ENCODE measurements at places on chromosomes 11 and 22. TPM values are rescaled to one million over a fixed set of nuclear protein-coding genes. Genes with fewer than 3 reads are reported as not detected.

- DNase-seq = no peak
Observed at GRCh38 chr11:130037881-130038585, 31.7 kb upstream of the APLP2 start.

GRCh38 chr11:59212744-59213631 lies at the start of gene MPEG1:
Gene MPEG1, minus strand, starts transcription at chr11:59212927. Its CDS starts 62 bp downstream, at chr11:59212865.
- no peak for DNase-seq

DNA sequence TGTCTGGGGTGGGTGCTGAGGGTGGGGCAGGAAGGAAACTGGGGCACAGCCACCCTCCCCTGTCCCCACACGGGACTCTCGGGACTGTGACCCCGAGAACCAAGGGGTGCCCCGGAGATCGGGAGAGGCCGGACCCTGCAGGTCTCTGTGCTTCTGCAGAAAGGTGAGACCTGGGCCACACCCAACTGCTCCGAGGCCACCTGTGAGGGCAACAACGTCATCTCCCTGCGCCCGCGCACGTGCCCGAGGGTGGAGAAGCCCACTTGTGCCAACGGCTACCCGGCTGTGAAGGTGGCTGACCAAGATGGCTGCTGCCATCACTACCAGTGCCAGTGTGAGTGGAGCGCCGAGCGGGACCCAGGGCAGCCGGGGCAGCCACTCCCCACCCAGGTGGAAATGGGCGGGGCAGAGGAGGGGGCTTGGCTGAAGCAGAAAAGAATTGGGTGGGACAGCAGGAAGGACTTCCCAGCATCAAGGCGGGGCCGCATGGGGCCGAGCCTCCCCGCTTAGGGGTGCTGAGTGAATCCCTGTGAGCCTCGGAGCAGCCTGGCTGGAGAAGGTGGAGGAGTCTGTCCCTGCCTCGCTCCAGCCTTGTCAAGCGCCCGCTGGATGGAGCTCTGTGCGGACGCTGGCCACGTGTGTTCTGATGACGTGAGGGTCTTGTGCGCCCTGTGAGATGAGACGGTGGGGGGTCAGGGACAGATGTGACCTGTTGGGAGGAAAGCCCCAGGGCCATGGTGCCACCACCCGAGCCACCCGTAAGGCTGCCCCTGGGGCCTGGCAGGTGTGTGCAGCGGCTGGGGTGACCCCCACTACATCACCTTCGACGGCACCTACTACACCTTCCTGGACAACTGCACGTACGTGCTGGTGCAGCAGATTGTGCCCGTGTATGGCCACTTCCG lies 29.3 kb upstream of the MUC5B start:
- DNase-seq = no peak

- no peak for DNase-seq
Observed at GRCh38 chr11:112394304-112394703, 133.6 kb upstream of the PLET1 start.

DNA sequence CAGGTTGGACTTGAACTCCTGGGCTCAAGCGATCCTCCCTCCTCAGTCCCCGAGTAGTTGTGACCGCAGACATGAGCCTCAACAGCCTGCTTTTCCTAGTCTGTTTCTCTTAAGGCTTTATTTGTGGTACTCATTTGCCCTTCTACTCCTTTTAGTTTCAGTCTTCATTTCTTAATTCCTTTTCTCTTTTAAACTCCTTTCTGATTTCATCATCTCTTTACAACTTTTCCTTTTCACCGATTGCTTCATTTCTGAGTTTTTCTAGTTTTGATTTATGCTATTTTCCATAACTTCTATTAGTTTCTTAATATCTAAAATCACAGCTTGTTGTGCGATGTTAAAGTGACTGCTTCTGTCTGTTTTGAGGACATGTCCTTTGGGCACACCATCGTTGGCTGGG lies 17.3 kb upstream of the MRGPRF start:
- DNase-seq = no peak

GRCh38 chr11:44310463-44311272 lies 729 bp upstream of the ALX4 start:
- DNase-seq = peak; percentile 21

DNA sequence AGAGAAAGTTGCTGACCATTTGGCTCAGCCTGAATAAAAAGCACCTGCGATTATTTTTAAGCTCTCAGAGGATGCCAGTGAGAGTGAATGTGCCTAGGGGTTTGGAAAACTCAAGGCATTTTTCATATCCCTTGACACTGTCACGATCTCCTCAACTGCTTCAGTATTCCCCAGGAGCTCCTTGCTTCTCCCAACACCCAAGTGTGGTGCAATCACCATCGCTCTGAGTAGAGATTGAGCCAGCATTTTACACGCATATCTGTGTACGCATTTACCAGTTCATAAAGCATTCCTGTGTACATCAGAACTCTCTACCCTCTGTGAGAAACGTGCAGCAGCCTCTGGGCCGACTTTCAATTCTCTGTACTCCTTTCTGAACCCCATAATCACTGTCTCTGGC lies 1.3 kb downstream of the SRRD start:
- no peak for DNase-seq

- no peak for DNase-seq
Observed at GRCh38 chr22:30890686-30891442, 77.7 kb downstream of the MORC2 start.

DNA sequence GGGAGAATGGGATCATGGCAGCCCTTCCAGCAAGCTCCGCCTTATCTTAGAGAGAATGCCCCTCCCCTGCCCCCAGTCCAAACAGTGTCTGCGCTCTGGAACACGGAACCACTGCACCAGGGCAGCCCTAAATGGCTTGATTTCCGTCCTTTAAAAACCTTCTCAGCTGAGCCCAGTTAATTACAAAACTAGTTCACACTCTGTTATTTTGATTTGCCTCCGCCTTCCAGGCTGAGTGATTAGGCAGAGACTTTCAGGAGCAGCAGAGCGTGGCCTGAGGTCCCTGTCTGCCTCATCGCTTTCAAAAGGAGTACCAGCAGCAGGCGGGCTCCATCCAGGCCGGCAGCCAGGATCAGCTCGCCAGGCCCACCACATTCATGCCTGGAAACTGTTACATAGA lies 313.0 kb downstream of the BRD1 start:
- DNase-seq = peak; percentile 56

GRCh38 chr22:46288846-46289243 lies 7.8 kb upstream of the GTSE1 start:
- no peak for DNase-seq

- no peak for DNase-seq
Observed at GRCh38 chr11:1084561-1085439, 10.1 kb downstream of the MUC2 start.

- DNase-seq = peak; percentile 13
Observed at GRCh38 chr22:44723801-44724200, 21.8 kb downstream of the PRR5 start.

DNA sequence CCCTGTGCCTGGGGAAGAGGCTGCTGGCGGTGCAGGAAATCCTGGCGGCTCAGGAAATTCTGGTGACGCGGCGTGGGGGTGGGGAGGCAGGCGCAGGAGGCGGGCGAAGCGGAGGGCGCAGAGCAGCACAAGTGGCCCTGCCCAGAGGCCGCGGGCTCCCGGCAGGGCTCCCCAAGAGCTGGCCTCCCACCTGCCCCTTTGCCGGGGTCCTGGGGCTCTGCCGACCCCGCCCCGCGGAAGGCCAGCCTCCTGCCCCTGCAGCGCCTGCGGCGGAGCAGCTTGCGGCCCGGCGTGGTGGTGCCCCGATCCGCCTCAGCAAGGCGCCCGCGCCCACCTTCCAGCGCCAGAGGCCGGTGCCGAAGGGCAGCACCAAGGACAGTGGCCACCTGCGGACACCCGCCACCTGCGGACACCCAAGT lies 100.2 kb upstream of the OR4C13 start:
- DNase-seq = no peak

GRCh38 chr11:97607291-97608000 lies 1217.6 kb downstream of the JRKL start:
- no peak for DNase-seq

DNA sequence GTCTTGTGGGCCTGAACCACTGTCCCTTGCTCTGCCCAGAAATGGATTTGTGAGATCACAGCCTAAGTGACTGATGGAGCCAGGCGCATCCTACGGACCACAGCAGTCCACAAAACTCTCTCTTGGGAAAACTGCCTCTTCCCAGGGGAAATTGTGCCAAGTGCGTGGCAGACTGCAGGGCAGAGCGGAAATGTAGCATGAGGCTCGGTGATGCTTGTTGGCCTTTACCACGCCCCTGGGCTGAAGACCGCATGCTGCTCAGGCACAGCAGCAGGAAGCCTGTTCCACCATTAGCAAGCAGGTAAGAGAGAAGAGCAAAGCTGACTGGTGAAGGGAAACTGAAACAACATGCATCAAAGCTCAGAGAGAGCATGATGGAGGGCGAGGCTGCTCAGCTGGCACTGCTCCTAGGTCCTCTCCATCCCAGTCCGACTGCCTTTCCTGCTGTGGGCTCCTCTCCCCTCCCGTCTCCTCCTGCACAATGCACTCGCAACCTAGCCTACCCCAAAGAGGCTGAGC lies 26.5 kb upstream of the SCARF2 start:
- DNase-seq = no peak

GRCh38 chr11:72217841-72218240 lies 1.2 kb downstream of the FOLR2 start:
- no peak for DNase-seq

GRCh38 chr11:11422411-11423128 lies 69.5 kb upstream of the CSNK2A3 start:
- DNase-seq = peak; percentile 64

DNA sequence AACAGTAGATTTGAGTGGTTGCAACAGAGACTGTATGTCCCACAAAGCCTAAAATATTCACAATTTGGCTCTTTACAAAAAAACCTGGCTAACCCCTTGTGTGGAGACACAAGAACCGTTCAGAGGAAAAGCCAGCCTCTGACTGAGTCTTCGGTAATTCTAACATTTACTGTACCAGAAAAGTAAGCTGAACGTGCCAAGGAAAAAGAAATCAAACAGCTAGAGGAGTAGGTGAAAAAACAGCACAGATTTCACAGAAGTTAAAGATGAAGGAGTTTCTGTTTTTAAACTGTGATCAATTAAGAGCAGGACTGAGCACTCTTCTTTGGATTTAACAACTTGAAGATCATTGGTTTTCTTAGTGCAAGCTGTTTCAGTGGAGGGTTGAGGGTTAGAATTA lies 424.7 kb upstream of the KIRREL3 start:
- DNase-seq = no peak

GRCh38 chr22:17732251-17732854 lies 41.9 kb downstream of the BID start:
- no peak for DNase-seq

DNA sequence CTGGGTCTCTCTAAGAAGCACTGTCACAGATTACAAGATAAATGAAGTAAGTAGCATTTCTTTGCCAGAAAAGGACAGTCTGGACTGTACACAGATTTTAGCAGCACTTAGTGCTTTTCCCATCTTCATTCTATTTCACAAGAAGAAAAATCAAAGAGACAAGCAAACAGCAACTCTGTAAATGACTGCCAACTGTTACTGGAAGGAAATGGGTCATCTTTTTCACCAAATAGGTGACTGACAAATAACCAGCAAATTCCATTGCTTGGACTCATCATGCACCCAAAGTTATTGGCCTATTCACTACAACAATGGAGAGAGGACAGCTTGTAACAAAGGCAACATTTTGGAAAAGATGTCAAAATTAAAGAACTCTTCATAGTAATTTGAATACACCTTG lies 28.9 kb upstream of the CARD18 start:
- DNase-seq = no peak

DNA sequence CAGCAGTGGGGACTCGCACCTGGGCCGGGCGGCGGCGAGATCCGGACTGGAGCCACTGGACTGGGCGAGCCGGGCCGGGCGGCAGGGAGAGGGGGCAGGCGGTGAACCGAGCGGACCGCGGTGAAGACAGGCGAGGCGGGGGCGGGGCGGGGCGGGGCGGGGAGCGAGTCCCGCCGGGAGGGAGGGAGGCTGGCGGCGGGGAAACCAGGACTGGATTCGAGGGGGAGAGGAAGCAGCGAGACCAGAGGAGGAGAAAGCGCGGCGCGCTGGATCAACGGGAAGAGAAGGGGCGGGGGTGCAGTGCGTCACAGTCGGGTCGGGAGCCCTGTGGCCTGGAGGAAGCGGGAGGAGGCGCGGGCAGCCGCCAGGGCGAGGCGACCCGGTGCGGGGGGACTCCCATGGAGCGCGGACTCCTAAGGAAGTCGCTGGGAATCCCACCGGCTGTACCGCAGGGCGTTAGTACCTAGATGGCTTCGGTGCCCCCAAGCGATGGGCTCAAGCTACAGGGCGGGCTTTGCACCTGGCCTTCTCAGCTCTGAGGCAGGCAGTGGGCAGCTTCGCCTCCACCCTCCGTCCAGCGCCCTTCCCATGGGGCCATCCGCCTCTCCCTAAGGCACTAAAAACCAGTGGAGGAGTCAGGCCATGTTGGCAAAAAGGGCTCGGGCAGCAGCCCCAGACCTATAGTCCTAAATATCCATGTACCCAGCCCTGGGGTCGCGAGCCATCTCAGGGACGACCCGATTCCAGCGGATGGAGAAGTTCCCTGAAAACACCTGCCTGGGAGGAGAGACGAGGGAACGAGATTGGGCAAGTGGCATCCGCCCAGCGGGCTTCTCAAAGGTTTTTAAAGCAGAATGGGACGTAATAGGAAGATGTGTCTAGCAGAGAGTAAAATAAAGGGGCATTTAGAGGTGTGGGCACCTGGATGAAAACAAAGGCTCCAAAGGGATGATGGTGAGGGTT lies at the start of gene TMEM121B:
Gene TMEM121B (minus strand): TSS at position 128 of the 963 bp plus-strand sequence. CDS start 233 bp downstream, outside the sequence.
- DNase-seq = peak; percentile 89

GRCh38 chr11:12842933-12843636 lies 166.0 kb upstream of the RASSF10 start:
- DNase-seq = peak; percentile 35

- DNase-seq = no peak
Observed at GRCh38 chr22:17229991-17230630, 10.9 kb upstream of the ADA2 start.

GRCh38 chr11:7564803-7565202 lies 51.0 kb downstream of the PPFIBP2 start:
- DNase-seq = no peak

- no peak for DNase-seq
Observed at GRCh38 chr11:69841170-69841858, 22.1 kb upstream of the FGF3 start.

DNA sequence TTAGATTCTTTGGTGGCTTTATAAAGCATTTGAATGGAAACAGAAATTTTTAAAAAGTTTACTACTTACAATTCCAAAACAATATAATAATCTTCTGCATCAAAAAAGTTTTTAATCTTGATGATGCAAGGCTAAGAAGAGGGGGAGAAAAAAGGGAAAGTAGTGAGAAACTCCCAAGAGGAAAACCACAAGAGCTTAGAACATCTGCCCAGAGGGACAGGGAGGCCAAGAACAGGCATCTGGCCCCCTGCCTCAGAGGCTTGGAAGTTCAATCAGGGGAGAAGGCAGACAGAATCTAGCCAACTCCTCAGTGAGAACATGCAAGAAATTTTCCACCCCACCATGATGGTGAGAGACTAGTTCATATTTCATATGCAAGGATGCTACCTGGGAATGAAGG lies 23.8 kb upstream of the TTC28 start:
- DNase-seq = no peak

DDI1 gene
- total RNA-seq = not detected

KLHL35 gene
- not detected for total RNA-seq

TMEM123 gene
- 104 TPM for total RNA-seq

OR9Q2 gene
- total RNA-seq = not detected

BIK gene
- total RNA-seq = 6.9 TPM

MRGPRX4 gene
- not detected for total RNA-seq

TTLL12 gene
- total RNA-seq = 80.9 TPM

DDX6 gene
- 51.7 TPM for total RNA-seq

OR6X1 gene
- total RNA-seq = not detected

CBLIF gene
- total RNA-seq = not detected

OR5P2 gene
- total RNA-seq = not detected

TNNI2 gene
- not detected for total RNA-seq

Data from G401 (cell line).